HFF-Myc (cell line): ENCODE measurements at places on chromosomes 7 and 10.

DNA sequence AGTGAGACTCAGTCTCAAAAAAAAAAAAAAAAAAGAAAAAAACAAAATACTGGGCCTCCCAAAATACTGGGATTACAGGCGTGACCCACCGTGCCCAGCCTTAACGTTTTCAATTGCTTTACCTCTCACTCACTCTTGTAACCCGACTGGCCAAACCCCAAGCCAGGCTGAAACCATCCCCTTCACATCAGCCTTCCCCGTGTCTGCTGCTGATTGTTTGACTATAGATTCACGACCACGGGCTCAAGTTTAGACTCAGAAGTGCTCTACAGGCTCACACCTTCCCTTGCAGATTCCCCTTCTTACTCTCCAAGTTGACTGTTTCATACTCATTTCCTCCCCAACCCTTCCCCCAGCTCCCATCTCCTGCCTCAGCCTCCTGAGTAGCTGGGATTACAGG is 22.3 kb downstream of the TYW1 start:
- no peak for DNase-seq

GRCh38 chr10:14687340-14687739 is 87.4 kb downstream of the FAM107B start:
- DNase-seq: no peak

- no peak for DNase-seq
These were observed 638.9 kb upstream of the FZD8 start for GRCh38 chr10:36280890-36281499.

- DNase-seq: no peak
These were observed 88.3 kb upstream of the AGK start for GRCh38 chr7:141462958-141463357.

GRCh38 chr7:21690705-21691104 is 147.9 kb downstream of the DNAH11 start:
- DNase-seq: no peak

DNA sequence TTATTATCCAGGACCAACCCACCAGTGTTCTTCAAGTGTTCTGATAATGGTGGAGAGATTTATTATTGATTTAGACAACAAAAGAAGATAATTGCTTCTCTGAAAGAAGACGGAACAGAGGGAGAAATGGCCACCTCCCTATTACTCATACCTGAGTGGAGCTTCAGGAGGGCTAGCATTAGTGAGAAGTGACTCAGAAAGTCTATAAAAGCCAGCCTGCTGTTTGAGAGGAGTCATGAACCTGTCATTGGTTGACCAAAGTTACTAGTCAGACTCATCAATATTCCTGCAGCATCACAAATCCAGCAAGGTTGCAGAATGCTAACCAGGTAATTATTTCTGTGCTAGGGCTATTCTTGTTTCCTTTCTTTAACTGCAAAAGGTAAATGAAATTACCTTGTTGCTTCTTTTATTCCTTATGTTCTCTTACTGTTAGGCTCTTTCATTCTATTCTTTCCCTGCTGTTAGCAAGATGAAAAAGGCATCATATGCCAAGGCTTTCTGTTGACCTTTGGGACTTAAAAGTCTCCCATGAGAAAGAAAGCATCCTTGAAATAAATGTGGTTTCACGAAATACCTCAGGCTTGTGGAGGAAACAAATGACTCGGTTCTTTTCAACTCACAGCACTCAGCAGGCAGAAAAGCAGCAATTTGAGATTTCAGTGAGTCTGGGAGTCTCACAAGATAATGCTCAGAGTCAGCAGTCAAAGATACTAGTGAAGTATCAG is 256.4 kb upstream of the PHYHIPL start:
- DNase-seq: peak; percentile 32

GRCh38 chr7:78095549-78095948 is 297.0 kb downstream of the PHTF2 start:
- no peak for DNase-seq

GRCh38 chr7:25754333-25754732 is 397.7 kb upstream of the NFE2L3 start:
- DNase-seq: no peak

- no peak for DNase-seq
These were observed 474.1 kb downstream of the PTPRN2 start for GRCh38 chr7:158113321-158114025.

DNA sequence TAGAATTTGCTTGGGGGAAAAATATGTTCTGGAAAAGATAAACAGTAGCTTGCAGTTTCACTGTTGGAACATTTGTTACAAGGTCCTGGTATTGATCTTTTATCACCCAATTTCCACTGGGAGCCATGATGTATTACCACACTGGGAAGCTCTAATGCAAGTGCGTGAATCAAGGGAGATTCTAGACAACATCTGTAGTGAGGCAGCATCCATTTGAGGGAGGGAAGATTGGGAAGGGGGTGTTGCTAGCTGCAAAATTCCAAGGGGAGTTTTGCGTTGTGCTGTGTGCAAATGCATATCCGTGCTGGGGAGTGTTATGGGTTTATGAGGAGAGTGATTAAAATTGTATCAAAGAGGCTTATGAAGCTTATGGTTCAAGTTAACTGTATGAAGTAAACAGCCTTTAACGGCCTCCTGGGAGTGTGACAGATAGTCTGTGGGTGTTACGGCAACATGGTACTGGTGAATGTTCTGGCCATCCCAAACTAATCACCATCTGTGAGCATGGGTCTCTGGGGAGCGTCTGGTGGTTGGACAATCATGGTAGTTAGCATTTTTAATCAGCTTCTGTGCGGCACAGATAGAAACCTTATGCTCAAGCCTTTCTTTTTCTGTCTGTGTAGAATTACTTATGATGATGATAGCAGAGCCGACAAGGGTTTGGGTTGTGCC is 601.9 kb upstream of the GALNT17 start:
- DNase-seq: no peak

DNA sequence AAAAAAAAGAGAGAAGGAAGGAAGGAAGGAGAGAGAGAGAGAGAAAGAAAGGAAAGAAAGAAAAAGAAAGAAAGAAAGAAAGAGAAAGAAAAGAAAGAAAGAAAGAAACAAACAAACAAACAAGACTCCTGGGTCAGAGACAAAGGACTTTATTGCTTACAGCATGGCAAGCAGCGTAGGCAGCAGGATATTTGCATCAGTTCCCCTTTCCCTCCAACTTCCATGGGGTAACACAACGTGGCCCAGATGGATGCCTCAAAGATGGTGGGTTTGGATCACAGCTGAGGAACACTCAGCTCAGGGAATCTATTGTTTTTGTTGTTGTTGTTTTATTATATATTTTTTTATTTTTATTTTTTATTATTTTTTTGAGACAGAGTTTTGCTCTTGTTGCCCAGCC is 128.5 kb upstream of the VKORC1L1 start:
- no peak for DNase-seq

GRCh38 chr10:16360001-16360400 is 76.8 kb upstream of the PTER start:
- no peak for DNase-seq

GRCh38 chr7:137880432-137880831 is 33.7 kb upstream of the DGKI start:
- DNase-seq: no peak

DNA sequence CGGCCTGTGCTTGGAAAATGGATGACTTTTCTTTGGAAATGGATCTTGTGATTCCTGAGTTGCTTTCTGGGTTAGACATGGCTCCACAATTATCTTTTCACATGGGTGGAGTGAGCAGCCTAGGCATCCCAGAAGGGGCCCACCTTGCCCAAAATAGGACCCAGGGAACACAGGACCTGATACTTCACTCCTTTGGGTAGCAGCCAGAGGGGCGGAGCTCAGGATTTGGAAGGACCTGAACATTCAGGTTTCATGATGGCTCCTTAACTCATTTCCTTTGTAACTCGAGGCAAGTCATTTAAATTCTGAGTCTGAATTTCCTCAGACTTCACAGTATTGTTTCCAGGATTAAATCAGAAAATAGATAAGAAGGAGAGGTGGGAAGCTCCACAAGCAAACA is 178.3 kb upstream of the ZMIZ1 start:
- DNase-seq: no peak

DNA sequence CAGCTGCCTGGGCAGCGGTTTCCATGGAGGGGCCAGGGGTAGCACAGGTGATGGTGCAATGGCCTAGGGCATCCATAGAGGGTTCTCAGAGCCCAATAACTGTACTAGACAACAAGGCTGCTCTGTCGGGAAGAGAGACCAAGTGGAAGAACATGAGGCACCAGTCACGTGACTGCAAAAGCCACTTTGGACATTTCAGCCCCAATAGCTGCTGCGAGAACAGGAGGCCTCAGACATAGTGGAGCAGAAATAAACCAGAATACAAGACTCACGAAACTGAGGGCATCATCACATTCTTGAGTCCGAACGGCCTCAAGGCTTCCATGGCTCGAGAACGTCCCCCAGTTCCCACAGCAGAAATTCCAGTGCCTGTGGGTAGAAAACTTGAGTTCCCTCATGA is 32.3 kb upstream of the FIS1 start:
- DNase-seq: no peak

GRCh38 chr10:27884185-27884641 is 114.7 kb downstream of the ODAD2 start:
- peak; percentile 2 for DNase-seq

GRCh38 chr10:283916-284356 is 148.7 kb downstream of the ZMYND11 start:
- DNase-seq: no peak

DNA sequence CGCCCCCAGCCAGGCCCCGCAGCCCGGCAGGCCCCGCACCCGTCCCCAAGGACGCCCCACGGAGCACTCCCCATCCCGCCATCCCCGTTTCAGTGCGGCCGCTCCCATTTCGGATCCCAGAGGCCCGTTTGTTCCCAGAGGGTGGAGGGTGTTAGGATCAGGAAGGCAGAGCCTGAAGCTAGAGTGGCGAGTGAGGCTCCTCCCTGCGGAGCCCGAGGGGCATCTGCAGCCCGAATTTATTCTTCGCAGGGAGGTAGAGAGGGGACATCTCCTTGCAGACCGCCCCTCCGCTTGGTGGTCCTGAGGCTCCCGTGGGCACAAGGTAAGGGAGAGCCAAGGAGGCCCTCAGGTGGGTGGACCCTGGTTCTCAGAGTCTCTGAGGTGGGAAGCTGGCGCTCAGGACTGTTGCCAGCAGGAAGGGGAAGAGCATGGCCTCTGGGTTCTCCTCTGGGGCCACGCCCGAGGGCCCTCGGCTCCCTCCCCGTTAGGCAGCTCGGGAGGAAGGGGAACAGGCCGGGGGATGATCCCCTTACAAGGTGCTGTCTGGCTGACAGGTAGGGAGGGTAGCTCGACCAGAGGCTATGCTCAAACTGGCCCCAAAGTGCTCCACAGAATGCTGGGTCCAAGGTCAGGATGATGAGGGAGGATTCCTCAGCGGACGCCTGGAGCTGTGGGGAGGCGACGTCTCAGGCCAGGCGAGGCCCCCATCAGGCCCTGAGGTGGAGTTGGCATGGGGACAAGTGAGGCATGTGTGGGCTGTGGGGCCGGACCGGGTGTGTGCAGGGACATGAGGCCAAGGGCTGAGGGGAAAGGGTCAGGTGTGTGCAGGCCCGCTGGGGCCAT is 17.4 kb downstream of the POLL start:
- DNase-seq: no peak

GRCh38 chr10:16242859-16243613 is 193.8 kb upstream of the PTER start:
- no peak for DNase-seq

GRCh38 chr7:143379611-143380259 is 1.4 kb upstream of the ZYX start:
- DNase-seq: no peak
